ENCODE measurements at places on chromosomes 12 and 14. TPM values are rescaled to one million over a fixed set of nuclear protein-coding genes. Genes with fewer than 3 reads are reported as not detected.

The ANO2 gene
- 0.76 TPM for total RNA-seq

The DTX1 gene
- 5.0 TPM for total RNA-seq

The KERA gene
- total RNA-seq = not detected

DNA sequence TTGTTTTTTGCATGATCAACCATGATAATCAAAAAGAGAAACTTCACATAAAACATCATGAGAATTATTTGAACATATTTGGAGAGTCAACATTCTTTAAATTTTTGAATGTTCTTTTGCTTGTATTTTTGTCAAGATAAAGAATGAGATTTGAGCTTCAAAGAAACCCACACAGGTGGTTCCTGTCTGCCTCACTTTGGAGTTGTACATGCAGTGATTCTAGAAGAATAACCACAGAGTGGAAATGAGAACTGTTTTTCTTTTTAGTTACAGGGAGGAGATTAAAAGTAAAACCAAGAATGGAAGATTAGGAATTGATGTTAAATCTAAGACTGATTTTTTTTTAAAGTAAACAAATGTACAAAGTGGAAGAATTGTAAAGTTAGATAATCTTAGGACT lies 2.3 kb upstream of the ZNF705A start:
- no peak for DNase-seq

GRCh38 chr14:83147006-83147405 lies 1613.4 kb upstream of the SEL1L start:
- DNase-seq = no peak

DNA sequence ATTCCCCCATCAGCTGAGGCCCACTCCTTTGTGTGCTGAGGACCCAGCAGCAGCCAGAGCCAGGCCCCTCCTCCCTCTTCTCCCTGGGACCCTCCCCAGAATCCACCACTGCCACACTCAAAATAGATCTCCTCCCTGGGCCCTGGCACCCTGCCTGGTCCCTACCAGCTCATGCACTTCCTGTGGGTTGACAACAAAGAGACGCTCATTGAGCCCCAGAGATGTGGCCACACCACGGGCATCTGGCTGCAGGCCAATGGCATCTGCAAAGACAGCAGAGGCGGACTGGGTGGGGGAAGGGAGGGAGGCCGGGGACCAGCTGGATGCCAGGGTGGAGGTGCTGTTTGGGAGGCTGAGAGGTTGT lies 16.0 kb upstream of the ENDOU start:
- peak; percentile 82 for DNase-seq

The NPAS3 gene
- not detected for total RNA-seq

DNA sequence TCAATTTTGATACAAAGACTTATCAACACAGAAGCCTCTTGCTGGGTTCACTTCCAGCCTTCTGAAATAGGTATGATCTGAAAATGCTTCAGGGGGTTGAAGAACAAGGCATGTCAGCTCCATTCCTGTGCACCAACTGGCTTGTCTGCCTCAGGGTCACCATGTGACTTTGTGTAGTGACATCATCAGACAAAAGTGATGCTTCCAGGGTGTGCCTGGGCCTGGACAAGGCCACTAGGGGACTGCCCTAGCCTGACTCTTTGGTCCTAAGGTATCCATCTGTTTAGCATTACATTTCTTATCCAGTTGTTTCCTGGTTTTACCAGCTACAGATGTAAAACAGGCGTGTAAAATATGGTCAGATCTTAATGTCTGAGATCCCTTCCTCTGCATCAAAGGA lies 155.6 kb downstream of the CAND1 start:
- no peak for DNase-seq

GRCh38 chr12:78101946-78102635 lies 271.4 kb downstream of the NAV3 start:
- no peak for DNase-seq

The ZNF84 gene
- total RNA-seq = 15.7 TPM

The CHFR gene
- total RNA-seq = 34.7 TPM

- DNase-seq = peak; percentile 99
Measured at GRCh38 chr12:106774005-106774807, at the start of gene RIC8B. Gene RIC8B (plus strand): TSS chr12:106774682. CDS start chr12:106774746, 64 bp downstream.

DNA sequence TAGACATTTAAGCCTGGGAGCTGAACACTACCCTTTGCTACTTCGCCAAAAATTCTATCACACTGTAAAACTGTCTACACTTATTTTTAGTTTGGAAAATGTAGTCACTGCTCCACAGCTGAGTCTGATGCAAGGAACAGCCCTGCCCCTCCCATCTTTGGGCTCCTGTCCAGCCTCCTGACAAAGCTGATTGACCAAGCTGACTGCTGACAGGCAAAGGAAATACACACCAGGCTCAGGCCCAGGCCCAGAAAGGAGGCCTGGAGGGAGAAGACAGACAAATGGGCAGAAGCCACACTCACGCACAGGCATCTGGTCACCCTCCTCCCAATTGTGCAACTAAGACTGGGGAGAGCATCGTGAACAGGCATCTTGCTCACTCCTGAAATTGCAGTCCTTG lies 55.3 kb downstream of the ISCA2 start:
- DNase-seq = peak; percentile 98

- DNase-seq = no peak
Measured at GRCh38 chr12:119375075-119375882, 40.8 kb downstream of the CCDC60 start.

DNA sequence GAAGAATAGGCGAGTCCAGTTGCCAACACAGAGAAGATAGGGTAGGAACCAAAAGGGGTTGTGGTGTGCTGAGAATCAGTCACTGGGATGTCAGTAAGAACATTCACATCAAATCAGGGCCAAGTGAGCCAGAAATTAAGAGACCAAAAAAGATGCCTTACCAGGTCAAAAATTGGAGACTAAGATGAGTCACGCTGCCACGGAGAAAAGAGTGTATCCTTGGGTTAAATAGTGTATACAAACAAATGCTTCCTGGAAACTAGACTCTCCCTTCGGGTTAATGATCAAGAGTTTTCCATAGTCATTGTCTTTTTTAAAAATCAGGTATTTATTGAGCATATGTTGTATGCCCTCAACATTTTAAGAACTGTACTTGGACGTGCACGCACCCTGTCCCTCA lies 45.2 kb upstream of the BAZ1A start:
- no peak for DNase-seq

DNA sequence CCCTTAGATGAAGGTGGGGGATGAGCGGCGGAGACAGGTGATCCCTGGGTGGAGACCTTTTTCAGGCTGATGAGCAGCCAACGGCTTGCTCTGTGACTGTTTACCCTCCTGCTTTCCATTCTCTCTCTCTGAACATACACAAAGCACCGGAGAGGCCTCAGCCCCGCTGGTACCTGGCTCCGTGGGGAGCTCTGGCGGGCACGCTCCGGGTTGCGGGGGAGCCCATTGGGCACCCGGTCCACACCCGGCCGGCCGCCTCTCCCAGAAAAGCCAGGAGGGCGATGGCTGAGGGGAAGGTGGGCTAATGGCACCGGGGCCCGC lies 545 bp downstream of the SMARCC2 start:
- no peak for DNase-seq

- DNase-seq = no peak
Measured at GRCh38 chr12:64796205-64796845, 28.1 kb upstream of the TBC1D30 start.

The TNS2 gene
- total RNA-seq = 72.6 TPM

The CPNE6 gene
- not detected for total RNA-seq

The CPNE8 gene
- 9.7 TPM for total RNA-seq

- no peak for DNase-seq
Measured at GRCh38 chr12:20314328-20314727, 54.0 kb upstream of the PDE3A start.

DNA sequence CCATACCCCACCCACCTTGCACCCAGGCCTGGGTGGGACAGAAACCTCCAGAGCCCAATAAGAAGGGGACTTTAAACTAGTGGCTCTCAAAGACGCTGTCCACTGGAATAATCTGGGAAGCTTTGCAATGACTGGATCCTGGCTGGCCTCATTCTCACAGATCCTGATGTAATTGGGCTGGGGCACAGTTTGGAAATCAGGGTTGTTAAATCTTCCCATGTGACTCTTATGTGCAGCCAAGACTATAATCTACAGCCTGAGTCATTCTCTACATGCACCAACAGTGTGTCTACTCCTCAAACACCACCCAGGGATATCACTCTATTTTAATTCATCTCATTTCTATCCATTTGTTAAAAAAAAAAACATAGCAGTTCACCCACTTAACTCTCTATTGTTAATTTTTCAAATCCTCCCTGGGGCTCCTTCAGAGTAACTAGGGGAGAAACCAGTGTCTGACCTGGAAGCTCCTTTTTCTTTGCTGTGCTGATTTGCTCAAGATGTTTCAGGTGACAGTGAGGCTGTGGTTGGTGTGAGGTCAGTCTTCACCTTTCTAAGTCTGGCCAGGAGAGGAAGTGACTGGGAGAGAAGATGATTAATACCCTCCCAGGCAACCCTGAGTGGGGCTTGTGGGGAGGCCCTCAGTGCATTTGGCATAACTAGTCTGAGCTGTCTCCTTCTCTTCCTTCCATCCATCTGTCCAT lies 211.6 kb upstream of the SFSWAP start:
- peak; percentile 66 for DNase-seq

- no peak for DNase-seq
Measured at GRCh38 chr12:118680356-118680963, 300.9 kb upstream of the SRRM4 start.

DNA sequence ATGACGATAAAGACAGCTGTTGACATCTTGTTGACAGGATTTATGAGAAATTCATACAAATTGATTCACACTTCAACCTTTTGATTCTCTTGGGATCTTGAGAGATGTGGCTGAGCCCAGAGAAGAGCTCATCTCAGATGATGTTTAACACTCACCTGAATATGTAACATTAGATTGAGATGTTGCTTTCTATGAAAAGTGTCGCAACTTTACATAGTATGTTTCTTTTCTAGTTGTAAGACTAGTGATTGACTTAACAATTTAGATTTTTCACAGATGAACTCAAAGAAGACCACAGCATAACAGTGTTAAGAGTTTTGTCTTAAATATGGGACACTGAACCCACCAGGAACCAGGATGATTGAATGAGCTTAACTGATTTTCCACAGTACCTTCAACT lies 40.6 kb upstream of the P2RX7 start:
- DNase-seq = no peak

DNA sequence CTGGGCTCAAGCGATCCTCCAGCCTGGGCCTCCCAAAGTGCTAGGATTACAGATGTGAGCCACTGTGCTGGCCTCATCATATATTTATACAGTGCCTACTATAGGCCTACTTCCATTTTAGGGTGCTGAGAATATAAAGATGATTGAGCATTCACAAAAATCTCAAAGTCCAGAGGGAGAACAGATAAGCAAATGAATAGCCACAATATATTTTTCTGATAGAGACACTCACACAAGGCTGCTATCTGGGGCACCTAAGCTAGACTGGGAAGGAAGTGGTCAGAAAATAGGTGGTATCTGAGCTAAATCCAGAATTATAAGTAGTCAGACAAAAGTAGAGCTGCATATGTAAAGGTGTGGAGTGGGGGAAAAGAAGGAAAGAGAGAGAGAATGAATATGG lies 21.6 kb downstream of the PKP2 start:
- no peak for DNase-seq

All from lower leg skin (tissue), 4 donors.